ENCODE measurements at places on chromosomes 2 and 18.

GRCh38 chr2:118046634-118047210 lies 32.9 kb upstream of the CCDC93 start:
- peak; percentile 29 for DNase-seq

- DNase-seq: no peak
Measured at GRCh38 chr2:239361311-239361642, 39.5 kb downstream of the HDAC4 start.

GRCh38 chr2:3868012-3868805 lies 164.8 kb downstream of the DCDC2C start:
- no peak for DNase-seq

- no peak for DNase-seq
Measured at GRCh38 chr2:219021591-219021990, 19.7 kb downstream of the CFAP65 start.

DNA sequence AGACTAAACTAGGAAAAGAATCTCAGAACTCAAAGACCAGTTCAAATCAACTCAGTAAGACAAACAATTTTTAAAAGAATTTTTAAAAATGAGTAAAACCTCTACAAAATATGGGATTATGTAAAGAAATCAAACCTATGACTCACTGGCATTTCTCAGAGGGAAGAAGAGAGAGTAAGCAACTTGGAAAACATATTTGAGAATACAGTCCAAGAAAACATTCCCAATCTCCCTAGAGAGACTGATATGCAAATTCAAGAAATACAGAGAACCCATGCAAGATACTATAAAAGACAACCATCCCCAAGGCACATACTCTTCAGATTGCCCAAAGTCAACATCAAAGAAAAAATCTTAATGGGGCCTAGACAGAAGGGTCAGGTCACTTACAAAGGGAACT lies 162.7 kb downstream of the WDPCP start:
- no peak for DNase-seq

- no peak for DNase-seq
Measured at GRCh38 chr2:5467178-5467905, 224.8 kb upstream of the SOX11 start.

DNA sequence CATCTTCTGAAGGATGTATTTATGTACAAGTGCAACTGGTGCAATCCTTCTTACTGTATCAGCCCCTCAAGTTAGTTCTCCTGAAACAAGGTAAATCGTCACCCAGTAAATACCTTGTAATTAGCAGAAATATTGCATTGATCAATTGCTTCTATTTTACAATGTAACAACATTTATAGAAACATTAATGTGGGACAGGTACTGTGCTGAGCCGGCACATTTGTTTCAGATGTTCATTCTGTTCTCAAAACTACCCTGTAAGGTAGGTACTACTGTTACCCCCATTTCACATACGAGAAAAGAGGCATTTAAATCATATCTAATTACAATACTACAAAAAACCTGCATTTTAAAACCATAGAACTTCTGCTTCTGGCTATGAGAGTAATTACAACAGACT lies 19.5 kb downstream of the RTN4 start:
- DNase-seq: no peak

DNA sequence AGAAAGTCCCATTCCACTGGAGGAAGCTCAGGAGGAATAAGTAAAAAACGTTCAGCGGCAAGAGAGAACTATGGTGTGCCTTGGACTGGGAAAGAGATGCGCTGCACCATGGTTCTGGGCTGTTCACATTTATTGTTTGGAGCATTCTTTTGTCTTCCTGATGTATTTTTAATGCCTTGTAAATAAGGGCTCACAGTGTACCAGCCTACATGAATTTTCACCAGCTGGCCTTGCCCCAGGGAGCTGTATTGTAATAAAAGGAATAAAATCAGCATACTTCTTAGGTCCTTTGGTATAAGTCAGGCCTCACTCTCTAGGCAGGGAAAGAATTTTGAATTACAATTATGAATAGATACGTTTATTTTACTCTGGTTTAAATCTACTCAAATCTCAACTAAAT lies 1249.6 kb downstream of the CNTNAP5 start:
- no peak for DNase-seq

DNA sequence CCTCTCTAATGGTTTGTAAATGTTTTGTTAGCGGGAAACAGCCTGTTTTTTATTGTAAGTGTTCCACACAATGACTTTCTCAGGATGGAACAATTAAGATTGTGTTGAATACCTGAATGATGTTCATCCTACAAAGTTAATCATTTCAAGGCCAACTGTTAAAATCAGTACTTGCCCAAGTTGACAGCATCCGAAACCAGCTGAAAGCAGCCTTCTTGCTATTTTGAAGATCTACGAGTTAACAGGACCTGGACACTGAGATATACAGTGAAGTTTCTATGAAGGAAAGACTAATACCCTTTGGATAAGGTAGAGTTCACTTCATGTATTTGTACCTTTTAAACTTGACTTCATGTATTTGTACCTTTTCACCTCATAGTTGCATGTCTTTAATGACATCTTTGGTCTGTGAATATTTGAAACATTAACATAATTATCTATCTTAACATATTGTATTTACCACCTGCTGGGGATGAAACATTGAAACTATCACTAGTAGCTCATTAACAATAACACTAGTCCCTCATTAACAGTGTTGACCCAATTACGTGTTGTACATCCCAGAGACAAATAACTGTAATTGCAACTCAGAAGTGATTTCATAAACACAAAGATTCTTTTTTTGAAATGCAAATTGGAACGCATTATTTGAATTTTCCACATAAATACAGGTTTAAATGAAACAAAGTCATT lies 556.0 kb upstream of the MEX3C start:
- no peak for DNase-seq

GRCh38 chr2:27461118-27461517 lies 18.9 kb downstream of the KRTCAP3 start:
- no peak for DNase-seq

DNA sequence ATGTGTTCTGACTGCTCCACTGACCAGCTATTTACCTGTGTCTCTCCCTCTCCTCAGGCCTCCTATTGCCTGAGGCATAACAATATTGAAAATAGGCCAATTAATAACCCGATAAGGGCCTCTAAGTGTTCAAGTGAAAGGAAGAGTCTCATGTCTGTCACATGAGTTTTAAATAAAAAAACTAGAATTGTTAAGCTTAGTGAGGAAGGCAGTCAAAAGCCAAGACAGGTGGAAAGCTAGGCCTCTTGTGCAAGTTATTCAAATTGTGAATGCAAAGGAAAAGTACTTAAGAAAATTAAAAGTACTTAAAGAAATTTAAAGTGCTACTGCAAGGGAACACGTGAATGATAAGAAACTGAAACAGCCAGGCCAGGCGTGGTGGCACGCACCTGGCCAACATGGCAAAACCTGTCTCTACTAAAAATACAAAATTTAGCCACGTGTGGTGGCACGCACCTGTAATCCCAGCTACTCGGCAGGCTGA lies 44.9 kb upstream of the TAF4B start:
- DNase-seq: no peak

GRCh38 chr18:43161528-43161927 lies 46.0 kb upstream of the RIT2 start:
- DNase-seq: no peak

DNA sequence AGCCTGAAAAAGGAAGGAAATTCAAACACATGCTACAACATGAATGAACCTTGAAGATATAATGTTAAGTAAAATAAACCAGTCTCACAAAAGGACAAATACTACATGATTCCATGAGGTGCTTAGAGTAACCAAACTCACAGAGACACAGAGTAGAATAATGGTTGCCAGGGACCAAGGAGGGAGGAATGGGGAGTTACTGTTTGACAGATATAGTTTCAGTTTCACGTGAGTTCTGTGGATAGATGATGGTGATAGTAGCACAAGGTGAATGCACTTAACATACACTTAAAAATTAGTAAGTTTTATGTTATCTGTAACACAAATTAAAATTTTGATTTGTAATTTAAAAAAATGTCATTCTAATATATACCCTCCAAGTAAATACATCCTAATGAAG lies 106.9 kb upstream of the ACVR1C start:
- no peak for DNase-seq

DNA sequence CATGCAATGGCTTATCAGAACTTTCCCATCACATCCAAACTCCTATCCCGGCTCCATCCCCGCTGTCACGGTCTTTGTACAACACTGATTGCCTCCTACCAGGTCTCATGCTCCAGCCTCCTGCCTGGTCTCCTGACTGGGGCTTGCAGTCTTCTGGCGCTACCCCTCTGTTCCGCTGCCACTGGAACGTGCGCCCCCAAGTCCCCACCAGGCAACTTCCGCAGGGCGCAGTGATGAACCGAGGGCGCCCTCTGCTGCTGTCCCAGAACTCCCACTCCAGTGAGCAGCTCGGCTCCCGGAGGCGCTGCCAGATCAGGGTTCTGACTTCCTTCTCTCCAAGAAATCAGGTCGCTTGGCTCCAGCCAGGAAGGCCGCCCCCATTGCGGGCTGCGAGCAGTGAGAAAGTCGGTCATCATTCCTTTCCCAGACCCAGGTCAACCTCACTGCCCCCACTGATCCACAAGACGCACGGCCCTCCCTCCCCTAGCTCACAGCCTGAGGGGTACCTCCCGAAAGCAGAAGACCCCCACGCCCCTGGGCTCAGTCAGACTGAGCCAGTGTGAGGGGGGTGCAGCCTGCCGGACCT lies 43.9 kb upstream of the RAB11FIP5 start:
- DNase-seq: peak; percentile 43

DNA sequence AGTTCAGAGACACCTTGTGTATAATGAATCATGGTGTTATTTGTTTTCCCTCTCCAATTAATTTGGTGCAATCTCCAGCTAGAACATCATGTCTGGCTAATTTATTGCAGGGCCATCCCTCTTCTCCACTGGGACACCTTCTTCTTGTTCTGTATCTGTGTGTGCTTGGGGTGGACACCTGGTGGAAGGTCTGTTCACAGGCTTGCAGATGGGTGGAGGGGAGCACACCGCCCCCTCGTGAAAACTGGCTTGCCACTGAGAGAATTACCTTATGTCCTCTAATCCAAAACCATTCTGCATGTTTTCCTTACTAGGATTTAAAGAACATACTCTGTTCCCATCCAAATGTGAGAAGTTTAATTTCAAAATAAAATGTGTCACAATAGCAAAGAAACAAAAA lies 1160.4 kb upstream of the ZEB2 start:
- DNase-seq: no peak

DNA sequence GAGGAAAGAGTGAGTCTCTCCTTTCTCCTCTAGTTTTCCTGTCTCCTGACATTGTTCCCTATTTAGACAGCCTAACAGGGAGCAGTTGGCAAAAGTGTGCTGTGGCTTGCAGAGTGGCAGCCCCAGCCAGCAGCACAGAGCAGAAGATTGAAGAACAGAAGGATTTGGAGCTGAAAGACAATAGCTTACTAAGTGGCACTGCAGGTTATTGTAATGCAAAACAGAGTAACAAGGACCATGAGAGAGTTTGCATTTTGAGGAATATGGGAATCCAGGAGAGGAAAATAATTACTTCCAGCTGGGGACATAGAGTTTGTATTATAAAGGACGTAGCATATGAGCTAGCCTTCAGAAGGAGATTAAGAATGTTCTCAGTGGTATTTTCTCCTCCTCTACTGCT lies 342.4 kb downstream of the AKAIN1 start:
- DNase-seq: no peak

- no peak for DNase-seq
Measured at GRCh38 chr2:73262108-73262651, 22.1 kb downstream of the FBXO41 start.

DNA sequence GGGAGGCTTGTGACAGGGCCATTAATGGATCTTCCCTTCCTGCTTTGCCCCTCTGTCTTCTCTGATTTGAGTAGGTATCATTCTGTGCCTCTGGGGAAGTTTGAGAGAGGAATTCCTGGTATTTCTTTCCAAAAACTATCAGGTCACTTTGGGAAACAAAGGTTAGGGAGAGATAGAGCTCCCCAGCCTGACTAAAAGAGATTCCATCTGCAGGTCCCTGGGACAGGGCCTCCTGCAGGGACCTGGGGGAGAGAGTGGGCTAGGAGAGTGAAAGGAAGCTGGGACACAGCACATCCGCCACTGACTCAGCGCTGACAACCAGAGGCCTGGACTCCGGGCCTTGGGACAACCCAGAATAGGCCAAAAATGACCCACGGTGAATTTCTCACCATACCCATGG lies 6.4 kb downstream of the GALNT14 start:
- no peak for DNase-seq

GRCh38 chr18:45976566-45976965 lies 9.4 kb upstream of the EPG5 start:
- no peak for DNase-seq

- no peak for DNase-seq
Measured at GRCh38 chr2:143481733-143482132, 352.5 kb downstream of the ARHGAP15 start.
